Dorsolateral prefrontal cortex (tissue), 122 donors: ENCODE measurements at places on chromosomes 5 and 9. TPM values are rescaled to one million over a fixed set of nuclear protein-coding genes. Genes with fewer than 3 reads are reported as not detected.
A peak's percentile ranks its signal among the peaks of the same experiment; 100 is the strongest.

DNA sequence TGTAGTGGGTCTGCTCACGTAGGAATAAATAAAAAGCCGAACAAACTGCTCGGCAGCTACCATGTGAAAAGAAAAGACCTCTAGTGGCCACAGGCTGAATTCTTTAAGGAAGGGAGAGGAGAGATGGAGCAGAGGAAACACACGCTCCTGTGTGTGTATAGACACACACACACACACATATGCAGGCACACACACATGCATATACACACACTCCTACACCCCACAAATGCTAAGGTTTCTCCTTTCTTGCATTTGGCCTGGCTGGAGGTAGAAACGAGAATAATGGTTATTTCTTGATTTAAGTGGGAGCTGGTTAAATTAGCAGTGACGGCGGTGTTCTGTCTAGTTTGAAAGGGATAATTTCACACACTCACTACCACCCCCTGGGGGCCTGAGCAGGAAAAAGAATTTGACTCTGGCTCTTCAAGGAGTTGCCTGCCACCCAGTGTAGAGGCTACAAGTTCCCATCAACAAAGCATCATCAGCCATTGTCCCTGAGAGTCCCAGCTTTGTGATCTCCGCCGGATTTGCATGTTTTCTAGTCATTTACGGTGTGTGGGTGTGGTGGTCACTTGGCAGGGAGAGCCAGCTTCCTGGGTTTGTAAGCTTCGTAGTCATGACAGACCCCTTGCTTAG is at the start of gene INSYN2B:
Gene INSYN2B, minus strand, starts transcription at position 78 of the 636 bp plus-strand sequence. CDS start 96,597 bp downstream, outside the sequence.
- DNase-seq, result peak; percentile 87

GRCh38 chr5:160475864-160476438 is 54.3 kb downstream of the PTTG1 start:
- DNase-seq, result no peak

DNA sequence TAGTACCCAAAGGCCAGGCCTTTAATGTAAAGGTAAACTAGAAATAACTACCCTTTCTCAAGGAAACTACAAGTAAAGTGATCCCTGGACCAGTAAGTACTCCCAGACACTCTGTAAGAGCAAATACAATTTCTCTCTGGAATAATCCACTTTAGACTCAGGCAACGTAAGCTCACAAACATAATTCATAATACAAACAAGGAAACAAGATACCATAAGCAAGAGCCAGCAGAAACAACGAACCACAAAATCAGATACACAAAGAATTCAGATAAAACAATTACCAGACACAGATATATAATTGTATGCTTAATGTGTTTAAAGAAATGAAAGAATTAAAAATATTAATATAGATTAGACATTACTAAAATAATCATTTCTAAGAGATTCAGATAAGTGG is 12.1 kb downstream of the ERAP1 start:
- DNase-seq, result no peak

The SYNPO gene
- total RNA-seq, result 218 TPM

GRCh38 chr5:44641820-44642219 is 166.9 kb upstream of the MRPS30 start:
- DNase-seq, result no peak

DNA sequence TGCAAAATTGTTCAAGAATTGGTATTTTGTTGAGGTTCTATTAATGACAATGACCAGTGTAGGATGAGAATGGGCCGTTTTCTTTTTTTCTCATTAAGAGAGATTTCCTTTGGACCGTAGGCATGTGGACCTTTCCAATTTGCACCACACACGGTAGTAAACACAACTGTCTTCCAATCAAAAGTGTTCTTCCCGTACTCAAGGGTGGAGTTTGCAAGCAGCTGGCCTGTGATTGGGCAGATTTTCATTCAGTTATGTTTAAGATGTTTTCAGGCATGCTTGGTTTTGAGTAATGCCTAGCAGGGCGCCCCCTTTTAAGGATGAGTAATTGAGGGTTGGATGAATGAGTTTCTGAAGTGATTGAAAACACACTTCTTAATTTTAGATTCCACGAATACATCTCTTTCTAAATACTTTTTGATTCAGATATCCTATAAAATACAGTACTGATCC is 2.5 kb downstream of the KDM3B start:
- DNase-seq, result no peak
